ENCODE measurements at places on chromosomes 11 and 22.

GRCh38 chr11:110565357-110566336, 135.9 kb downstream of the FDX1 start:
- peak; percentile 68 for DNase-seq

- DNase-seq = no peak
Observed at GRCh38 chr11:68273026-68273738, 1.4 kb upstream of the C11orf24 start.

DNA sequence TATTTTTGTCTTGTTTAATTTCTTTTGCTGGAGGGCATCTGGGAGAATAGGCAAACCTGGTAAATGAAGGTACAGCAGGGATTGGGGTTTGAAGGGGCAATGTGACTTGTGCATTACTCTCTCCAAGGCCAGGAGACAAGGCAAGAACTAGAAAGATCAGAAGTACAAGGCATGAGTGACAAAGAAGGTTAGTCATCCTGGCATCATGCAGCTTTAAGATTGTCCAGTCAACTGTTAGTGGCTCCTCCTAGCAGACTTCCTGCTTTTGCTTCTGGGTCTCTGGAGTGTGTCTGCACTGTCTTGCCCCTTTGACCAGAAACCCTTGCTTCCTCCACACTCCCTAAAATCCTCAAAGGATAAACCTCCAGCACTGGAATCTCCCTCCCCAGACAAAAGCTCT, 27.2 kb upstream of the GLYATL1 start:
- DNase-seq = peak; percentile 46

- no peak for DNase-seq
Observed at GRCh38 chr22:42172773-42173172, 42.2 kb upstream of the CYP2D6 start.

DNA sequence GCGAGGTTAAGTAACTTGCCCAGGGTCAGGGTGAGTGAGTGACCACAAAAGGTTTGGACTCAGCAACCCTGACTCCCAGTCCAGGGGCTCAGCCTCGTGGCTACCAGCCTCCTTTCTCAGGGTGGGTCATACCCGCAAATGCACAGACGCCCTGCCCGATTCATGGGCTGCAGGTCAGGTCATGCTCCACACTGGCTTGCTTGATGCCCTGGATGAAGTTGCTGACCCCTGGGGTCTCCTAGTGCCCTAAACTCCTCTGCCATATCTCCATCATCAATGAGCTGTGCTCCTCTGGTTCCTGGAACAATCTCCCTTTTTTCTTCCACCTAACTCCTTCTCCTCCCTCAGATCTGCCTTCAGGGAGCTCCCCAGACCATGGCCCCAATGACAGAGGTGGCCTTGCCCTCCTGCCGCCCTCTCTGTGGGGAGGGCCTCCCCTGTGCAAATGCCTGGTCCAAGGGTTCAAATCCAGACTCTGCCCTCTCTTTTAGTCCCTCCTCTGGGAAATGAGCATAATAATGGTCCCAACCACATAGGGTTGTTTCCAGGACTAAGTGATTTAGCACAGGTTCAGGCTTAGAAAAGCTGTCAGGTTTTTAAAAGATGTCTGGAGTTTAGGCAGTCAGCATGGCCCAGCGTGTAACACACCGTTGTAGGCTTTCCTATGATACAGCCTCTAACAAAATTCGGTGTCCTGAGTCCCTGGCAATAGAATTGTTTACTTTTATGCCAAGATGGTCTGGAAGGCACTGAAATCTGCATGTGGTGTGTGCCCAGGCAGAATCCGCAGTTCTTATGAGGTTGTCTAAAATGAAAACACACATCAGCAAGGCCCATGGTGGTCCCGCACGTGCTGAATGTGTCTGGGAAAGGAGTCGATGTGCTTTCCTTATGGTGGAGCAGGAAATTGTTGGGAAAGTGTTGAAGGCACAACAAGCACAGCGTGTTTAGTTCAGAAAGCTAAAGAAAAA, 63.6 kb downstream of the CD82 start:
- DNase-seq = no peak

- DNase-seq = no peak
Observed at GRCh38 chr22:45007391-45008185, 2.2 kb downstream of the PHF21B start.

DNA sequence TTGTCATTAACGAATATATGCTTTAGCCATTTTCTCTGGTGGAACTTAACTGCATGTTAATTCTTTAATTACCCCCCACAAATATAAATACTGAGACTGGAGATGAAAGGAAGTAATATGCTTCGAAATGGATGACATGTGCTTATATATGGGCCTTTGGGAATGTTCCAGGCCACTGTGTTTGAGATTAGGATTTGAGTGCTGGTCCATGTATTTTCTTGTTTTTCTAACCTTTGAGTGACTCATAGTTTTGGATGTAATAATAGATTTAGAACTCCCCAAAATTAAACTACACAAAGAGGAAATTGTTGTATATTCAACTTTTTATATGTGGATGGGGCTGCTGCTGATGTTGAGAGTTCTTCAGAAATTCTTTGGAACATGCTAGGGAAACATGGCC, 54.2 kb downstream of the EXT2 start:
- no peak for DNase-seq

- DNase-seq = no peak
Observed at GRCh38 chr11:111672949-111673348, 70.7 kb downstream of the SIK2 start.

GRCh38 chr11:28086569-28086968, 21.4 kb downstream of the KIF18A start:
- DNase-seq = no peak

- DNase-seq = no peak
Observed at GRCh38 chr11:60974726-60975125, 3.2 kb downstream of the CD6 start.

GRCh38 chr11:74220376-74220775, 49.3 kb downstream of the PPME1 start:
- DNase-seq = no peak

DNA sequence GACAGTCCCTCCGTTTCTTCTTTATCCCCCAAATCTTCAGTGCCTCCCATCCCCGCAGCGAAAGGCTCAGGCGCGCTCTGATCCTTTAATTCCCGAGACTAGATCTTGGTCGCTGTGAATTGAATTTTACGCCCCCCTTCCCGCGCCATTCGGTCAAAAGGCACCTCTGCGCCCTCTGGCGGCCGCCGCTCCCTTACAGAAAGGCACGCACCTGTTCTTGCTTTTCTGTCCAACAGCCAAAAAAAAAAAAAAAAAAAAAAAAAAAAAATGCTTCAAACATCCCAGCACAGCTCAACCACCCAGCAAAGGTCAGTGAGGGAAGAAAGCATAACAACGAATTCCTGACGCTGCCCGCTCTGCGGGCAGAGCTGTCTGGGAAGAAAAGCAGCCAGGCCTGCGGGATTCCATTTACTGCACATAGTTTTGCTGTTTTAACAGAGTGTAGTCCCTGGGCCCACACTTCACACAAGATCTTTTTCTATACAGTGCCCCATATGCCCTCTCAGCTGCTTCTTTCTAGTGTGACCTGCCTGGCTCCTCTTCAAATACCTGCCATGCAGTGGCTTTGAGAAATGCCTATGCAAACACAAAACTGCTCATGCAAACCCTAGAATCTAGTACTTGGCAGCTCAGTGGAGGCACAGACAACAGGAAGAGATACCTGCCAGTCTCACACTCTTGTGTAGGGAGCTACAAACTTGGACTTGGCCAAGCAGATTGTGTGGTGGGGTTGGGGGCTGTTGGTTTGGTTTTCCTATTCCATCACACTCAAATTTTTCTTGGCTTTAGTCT, 1.3 kb upstream of the ESAM start:
- peak; percentile 27 for DNase-seq

GRCh38 chr11:117643606-117644300, 153.3 kb downstream of the DSCAML1 start:
- no peak for DNase-seq

DNA sequence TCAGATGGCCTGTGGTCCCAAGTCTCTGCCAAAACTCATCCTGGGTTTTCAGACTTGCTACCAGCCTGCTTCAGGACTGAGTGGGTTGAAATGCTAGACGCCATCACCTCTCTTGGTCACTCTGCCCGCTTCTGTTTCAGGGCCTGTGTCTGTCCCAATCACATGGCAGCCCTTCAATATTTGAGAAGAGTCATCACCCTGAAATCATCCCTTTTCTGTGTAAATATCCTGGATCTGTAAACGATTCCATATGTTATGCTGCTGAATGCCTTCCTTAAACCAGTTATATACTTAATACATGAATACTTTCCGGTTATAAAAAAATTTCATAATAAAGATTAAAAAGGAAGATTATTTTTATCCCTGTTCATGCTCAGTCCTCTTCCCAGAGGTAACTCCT, 39.8 kb upstream of the TLCD5 start:
- DNase-seq = no peak

DNA sequence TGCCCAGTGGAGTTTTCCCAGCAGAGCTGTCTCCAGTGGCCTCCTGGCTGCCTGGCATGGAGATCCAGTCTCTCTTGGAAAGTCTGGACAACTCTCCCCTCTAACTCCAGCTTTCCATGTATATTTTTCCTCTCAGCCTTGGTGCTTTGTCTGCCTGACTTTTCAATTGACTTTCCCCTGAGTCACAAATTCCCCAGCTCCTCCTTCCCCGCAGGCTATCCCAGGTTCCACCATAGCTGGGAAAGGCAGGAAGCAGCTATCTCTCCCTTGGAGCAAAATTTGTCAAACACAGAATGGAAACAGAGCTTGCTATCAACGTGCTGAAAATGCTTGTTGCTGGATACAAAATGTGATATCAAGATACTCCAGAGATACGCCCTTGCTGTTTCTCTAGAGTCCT, 384.8 kb downstream of the TMEM135 start:
- DNase-seq = no peak

- DNase-seq = no peak
Observed at GRCh38 chr11:79949574-79949973, 508.7 kb upstream of the TENM4 start.

DNA sequence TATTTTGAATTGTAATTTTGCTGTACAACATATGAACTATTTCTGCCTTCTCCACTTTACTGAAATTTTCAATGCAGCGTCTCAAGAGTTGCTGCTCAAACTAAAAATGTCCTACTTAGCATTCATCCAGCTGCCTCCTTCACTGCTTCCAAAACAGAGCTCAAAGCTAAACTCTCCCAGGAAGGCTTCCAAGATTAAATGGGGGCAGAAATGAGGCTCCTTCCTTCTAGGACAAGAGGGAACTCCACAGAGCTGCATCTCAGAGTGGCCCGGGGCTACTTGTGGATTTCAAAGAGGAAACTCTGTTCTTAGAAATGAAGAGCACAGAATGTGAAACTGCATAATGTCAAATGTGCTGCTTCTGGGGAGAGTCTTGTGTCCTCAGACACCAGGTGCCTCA, 295.9 kb upstream of the NCAM1 start:
- no peak for DNase-seq

DNA sequence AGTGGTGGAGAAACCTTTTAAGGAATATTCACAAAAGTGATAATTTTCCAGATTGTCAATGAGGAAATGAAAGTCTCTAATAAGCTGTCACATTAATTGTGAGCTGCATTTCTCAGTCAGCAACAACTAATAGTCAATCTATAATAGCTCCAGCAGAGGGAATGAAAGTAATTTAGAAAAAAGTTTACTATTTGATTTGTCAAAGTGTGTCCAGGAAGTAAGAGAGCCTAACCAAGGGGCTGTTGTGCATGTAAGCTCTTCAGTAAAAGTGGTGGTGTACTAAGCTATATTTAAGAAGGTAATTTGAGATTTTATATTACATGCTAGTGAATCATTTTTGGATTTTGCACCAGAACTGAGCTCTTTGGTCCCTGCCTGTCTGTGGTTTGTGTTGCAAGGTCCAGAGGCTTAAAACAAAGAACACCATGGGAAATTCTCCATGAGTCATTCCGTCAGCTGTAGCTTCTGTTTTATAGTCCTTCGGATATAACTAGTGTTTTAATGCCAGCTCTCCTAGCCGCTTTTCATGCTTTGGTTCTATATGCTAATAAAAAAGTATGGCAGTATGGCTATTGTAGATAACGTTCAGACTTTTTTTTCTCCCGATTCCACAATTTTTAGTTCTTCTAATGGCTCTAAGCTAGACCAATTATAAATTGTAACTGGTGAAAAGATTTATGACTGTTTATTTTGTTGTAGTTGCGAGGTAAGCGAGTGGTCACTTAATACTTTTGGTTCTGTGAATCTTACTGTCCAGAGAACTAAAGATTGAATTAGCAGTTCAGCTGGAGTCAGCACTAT, 64.6 kb downstream of the ARHGEF12 start:
- peak; percentile 90 for DNase-seq

DNA sequence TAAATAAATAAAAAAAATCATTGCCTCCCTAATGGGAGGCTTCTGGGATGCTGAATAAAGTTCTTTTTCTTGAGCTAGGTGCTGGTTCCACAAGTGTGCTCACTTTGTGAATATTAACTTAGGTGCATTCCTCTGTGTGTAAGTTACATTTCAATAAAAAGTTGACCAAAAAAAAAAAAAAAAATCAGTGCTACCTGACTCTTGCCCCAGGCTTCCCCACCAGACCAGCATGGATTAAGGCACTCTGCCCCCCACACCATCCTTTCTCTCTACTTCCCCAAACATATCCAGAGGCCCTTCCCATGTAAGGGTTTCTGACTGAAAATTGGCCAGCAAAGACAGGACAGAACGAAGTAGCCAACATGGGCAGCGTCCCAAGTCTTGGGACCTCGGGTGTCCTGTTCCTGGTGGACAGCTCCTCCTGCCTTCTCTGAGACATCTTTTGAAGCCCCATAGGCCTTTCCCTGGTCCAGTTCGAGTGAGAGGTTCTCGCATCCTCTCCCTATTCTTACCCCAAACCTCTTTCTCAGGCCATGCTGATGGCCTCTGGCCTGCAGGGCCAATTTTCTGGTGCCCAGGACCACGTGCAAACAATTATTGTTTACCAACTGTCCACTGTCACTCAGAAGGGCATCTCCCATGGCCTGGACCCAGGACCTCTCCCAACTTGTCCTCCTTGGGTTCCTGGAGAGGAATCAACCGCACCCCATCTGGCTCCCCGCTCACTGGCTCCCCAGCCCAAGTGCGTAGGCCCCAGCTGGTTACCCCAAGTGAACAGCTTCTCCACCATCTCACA, 14.9 kb upstream of the KCTD14 start:
- no peak for DNase-seq

DNA sequence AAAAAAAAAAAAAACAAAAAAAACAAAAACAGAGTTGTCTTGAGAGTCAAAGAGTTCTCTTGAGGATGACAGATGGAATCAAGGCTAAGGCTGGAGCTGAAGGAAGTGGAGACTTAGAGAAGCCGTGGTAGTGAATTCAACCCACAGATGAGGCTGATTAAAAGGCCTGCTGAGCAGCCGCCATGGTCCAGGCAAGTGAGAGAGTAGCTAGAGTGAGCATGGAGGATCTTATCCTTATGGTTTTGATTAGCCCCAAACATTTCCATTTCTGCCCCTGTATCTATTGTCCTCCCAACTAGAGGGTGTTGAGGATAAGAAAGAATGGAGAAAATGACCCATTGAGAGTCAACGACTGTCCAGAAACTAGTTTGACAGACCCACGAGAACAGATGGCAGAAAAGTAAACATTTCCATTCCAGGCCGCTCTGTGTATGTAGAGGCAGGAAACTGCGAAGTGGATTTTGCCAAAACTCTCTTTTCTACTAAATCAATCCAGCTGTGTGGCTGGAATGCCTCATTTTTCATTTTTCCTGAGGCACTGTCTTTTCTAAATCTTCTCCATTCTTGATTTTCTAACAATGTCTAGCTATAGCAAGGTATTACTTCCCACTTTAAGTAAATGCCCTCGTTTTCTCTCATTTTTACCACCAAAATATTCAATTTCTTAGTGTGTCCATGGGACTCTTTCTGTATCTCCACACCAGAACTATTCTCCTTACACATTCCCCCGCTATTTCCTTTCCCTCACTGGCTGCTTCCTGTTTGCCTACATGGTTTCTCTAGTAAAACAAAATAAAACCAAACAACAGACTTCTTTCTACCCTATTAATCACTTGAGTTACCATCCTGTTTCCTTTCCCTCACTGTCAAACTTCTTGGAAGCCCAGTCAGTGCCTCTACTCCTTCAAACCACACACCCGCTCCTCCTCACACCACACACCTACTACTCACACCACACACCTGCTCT, 5.4 kb upstream of the MMP8 start:
- DNase-seq = no peak

Measured in MV-4-11 (cell line).